Naive thymus-derived CD8-positive, alpha-beta T cell (primary cell): ENCODE measurements at places on chromosomes 16 and 17.

GRCh38 chr17:3004925-3005324 lies 58.5 kb downstream of the OR1D5 start:
- no peak for DNase-seq

DNA sequence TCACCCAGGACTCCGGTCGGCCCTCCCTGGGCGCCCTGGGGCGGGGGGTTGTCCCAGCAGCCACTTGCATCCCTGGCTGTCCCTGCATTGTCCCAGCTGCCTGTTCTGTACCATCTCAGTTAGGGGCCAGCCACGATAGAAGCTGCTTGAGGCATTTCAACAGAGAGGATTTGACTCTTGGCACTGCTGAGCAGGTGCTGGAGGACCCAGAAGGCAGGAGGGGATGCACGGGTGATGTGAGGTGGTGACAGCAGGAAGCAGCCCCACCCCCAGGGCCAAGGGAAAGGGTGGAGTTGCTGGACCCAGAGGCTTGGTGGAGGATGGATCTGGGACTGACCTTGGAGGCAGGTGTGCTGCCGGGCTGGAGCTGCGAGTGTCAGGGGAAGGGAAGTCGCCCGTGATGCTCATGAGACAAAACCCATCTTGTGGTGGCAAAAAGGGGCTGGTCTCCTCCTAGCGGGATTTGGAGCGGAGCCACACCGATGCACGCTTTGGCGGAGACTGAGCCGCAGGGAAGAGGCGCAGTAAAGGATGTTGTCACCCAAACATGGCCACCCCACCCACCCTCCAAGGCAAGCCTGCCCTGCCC lies 188.0 kb upstream of the GSE1 start:
- no peak for DNase-seq

- no peak for DNase-seq
Observed at GRCh38 chr16:30358577-30358936, 3.4 kb upstream of the CD2BP2 start.

DNA sequence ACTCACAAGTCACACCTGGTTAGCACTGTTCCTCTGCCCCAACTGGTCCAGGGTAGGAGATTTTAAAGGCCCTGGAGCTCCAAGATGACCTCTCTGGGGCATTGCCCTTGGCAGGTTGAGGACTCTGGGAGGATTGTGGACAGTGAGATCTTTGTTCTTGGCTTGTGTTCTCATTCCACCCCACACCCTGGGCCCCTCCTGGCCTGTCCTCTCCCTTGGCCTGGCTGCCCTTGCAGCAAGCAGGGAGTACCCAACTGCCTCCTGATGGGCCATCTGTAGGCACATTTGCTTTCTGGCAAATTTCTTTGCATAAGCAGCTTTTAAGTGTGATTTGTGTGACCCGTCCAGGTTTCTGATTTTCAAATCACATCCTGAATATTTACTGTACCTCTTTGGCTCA lies 239.6 kb downstream of the UTP18 start:
- no peak for DNase-seq

GRCh38 chr16:15415511-15415985 lies 18.8 kb upstream of the BMERB1 start:
- no peak for DNase-seq

- no peak for DNase-seq
Observed at GRCh38 chr17:21475571-21475970, 99.4 kb downstream of the KCNJ12 start.

GRCh38 chr17:21199311-21199710 lies 14.7 kb downstream of the TMEM11 start:
- no peak for DNase-seq

- DNase-seq, result no peak
Observed at GRCh38 chr17:62629556-62630364, 2.3 kb downstream of the MRC2 start.

DNA sequence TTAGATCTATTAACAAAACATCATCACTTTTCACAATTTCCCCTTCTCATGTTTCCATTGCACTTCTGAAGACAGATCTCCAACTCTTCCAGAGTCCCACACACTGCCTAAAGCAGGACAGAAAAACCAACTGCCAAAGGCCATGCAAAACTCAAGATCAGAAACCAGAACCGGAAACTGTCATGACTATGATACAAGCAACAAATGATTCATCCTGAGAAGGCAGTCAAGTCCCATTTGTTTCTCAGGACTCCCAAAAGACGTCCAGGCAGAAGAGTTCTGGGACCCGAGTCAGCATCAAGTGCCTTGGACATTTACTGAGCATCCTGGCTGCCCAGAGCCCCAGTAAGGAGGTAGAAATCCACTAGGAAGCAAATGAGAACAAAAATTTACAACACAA lies 38.8 kb downstream of the ERN1 start:
- no peak for DNase-seq

DNA sequence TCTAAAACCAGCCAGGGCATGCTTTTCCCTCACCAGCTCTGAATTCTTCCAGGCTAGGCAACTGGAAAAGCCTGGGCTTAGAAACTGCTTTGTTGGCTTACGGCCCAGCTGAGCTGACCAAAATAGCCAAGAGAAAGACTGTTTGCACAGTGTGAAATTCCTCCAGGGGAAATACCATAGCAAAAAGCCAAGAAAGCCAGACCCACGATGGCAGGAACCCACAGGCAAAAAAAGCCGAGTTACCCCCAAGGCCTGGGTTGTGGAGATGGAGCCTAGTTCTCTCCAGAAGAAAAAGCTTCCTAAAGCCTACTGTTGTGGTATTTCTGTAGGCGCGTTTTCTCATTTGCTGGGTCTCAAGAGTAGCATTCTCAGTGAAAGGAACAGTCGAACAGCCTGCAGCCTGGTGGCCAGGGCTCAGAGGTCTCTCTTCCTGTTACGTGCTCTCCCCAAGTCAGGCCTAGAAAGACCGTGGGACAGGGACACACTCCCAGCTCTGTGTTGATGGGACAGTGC lies 9.2 kb downstream of the SP2 start:
- DNase-seq, result no peak

DNA sequence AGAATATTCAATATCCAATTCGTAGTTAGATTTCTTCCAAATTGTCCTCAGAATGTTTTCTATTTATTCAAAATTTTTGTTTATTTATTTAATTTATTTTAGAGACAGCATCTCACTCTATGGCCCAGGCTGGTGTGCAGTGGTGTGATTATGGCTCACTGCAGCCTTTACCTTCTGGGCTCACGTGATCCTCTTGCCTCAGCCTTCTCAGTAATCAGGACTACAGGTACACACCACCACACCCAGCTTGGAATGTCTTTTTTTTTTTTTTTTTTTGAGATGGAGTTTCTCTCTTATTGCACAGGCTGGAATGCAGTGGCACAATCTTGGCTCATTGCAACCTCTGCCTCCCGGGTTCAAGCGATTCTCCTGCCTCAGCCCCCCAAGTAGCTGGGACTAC lies 3.5 kb upstream of the DRG2 start:
- no peak for DNase-seq

DNA sequence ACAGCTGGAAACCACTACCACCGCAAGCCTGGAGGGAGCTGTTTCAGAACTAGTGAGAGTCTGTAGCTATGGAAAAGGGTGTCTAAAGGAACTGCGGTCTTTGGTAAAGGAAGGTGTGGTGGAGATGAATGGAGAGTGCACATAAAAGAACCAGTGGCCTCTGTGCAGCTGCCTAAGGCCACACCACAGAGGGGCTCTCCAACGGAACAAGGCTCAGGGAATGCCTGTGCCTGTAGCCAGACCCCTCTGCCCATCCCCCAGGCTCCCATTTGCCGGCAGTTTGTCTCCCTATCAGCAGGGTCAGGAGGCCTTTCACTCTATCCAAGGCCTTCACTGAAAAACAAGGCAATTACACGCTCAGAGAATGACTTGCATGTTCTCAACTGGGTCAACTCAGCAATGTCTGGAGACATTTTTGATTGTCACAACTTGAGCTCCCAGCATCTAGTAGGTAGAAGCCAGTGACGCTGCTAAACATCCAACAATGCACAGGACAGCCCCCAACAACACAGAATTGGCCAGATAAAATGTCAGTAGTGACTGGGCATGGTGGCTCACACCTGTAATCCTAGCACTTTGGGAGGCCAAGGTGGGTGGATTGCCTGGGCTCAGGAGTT lies 3.3 kb upstream of the FDXR start:
- DNase-seq, result no peak

DNA sequence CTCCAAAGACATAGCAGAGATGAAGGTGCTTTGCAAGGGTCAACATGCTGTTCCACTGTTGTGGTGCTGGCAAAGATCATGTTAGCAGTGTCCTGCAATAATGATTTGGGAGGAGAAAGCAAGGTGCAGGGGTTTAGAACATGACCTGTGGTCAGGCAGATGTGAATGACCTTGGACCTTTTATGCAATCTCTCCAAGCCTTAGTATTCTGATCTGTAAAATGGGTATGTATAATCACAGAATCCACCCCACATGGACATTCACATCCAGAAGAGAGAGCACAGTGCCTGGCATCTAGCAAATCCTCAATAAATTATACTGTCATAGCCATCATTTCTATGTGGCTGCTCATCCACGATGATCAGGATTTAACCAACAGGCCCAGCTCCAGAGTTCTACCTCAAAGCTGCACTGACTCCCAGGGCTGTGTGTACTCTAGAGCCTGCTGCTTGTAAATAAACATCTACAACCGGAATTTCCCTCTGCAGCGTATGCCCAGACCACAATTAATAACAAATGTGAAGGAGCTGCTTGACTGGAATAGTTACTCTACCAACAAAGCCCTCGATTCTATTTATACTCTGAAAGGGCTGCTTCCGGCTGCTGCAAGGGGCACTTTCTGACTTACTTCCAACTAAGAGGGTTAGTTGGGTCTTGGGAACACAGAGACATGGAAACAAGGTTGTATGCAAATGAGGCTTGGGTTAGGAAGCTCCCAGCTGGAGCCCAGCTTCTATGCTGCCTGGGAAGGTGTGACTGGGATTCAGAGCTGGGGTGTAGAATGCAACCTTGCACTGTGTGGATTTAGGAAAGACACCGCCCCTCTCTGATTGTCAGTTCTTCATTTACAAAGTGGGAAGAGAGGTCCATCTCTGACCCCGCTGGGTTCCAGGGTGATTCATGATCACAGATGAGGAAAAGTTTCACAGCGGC lies 265.2 kb downstream of the XYLT1 start:
- no peak for DNase-seq

DNA sequence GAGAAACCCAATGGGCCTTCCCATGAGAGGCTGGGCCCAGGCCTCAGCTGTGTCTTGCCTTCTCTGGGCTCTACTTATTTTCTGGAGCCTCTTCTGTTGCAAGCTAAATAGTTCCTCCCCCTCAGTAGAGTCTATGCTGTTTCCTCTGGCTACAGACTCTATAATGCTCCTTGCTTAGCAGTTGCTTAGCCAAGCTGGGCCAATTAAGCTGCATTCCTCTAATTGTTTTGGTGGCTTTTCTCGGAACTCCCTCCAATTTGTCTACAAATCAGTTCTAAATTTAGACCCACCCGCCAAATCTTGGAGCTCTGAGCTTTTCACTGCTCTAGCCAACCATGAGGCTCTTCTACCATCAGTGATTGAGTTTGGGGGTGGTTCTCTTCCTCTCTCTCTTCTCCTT lies 302.7 kb upstream of the ASIC2 start:
- DNase-seq, result no peak

DNA sequence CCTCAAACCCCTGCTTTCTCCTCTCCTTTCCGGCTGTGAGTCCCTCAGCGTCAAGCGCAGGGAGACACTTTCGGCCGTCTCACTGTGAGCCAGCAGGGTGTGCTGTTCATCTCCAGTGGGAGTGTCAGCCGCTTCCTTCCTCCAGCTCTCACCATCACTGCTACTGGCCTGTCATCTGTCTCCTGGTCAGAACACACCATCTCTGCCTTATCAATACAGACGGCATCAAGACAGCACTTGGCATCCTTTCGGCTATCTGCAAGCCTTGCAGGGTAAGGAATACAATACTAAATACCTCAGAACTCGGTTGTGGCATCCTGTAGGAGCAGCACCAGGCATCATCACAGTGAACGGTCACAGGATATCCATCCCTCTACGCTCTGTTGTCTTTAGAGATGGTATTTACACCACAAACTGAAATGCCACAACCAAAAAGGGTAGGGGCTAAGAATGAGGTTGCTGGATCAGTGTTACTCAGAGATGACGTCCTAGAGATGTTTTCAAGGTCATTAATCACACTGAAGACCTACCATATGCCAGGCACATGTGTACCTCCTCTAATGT lies 20.7 kb upstream of the CMTM4 start:
- DNase-seq, result no peak
